ENCODE measurements at places on chromosomes 3 and 15. TPM values are rescaled to one million over a fixed set of nuclear protein-coding genes. Genes with fewer than 3 reads are reported as not detected.

LYZL4 gene
- not detected for total RNA-seq

CD200R1 gene
- total RNA-seq, result 0.67 TPM

CASR gene
- total RNA-seq, result not detected

ALG1L2 gene
- total RNA-seq, result not detected

ELL3 gene
- total RNA-seq, result not detected

RTP1 gene
- total RNA-seq, result not detected

CCNL1 gene
- 51.8 TPM for total RNA-seq

NANOGP8 gene
- total RNA-seq, result not detected

SPTSSB gene
- total RNA-seq, result not detected

TMEM266 gene
- not detected for total RNA-seq

POLQ gene
- 7.4 TPM for total RNA-seq

CCR9 gene
- not detected for total RNA-seq

FHIT gene
- total RNA-seq, result not detected

ANKRD34C gene
- total RNA-seq, result not detected

DNA sequence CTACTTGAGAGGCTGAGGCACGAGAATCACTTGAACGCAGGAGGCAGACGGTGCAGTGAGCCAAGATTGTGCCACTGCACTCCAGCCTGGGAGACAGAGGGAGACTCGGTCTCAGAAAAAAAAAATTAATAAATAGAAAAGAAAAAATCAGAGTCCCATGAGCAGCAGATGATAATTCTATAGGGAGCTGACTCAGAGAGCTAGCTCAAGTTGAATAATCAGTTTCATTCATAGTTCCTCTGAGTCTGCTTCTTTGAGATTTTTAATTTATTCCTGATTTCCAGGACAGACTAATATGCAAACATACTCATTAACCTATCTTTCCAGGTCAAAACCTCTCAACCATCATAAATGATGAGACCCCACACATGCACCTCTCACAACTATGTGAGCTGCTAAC lies 55.0 kb upstream of the PTX3 start:
- no peak for DNase-seq

GRCh38 chr3:59313365-59313764 lies 263.5 kb upstream of the CFAP20DC start:
- peak; percentile 50 for DNase-seq

GRCh38 chr3:187935623-187936156 lies 190.4 kb upstream of the BCL6 start:
- DNase-seq, result no peak

- no peak for DNase-seq
Measured at GRCh38 chr3:15347063-15347736, 14.8 kb upstream of the SH3BP5 start.

- DNase-seq, result peak; percentile 96
Measured at GRCh38 chr3:159732172-159733111, 256.2 kb upstream of the IL12A start.

- DNase-seq, result no peak
Measured at GRCh38 chr15:74339371-74339770, 28.1 kb downstream of the CYP11A1 start.

DNA sequence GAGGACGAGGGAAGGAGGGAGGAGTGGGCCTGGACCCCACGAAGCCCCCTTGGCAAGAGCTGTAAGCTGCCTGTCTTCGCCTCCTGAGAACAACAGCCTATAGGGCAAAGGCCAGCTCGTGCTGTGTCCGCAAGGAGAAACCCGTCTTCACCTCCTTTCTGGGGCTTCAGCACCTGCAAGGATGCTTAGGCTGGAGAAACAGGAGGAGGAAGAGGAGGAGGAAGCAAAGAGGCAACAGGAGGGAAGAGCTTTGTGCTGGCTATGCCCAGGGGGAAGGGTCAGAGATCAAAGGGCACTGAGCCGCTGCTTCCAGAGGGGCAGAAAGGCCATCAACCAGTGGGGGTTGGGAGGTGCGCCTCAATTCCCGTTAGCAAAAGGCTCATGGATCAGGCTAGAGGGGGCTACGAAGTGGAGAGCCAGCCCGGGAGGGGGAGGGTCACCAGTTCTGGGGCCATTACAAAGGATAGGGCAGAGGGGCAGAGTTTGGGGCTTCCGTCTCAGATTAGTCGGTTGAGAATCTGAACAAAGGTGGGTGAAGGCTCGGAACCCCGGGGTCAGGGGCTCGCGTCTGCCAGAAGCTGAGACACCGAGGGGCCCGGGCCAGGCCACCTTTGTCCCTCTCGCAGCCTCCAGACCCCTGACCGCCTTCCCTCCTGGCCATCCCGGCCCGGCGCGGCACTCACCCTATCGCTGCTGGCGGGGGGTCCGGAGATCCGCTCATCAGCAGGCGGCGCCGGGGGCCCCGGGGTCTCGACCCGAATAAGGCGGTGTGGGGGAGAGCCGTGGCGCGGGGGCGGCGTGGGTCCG lies 792 bp downstream of the SHF start:
- DNase-seq, result no peak

DNA sequence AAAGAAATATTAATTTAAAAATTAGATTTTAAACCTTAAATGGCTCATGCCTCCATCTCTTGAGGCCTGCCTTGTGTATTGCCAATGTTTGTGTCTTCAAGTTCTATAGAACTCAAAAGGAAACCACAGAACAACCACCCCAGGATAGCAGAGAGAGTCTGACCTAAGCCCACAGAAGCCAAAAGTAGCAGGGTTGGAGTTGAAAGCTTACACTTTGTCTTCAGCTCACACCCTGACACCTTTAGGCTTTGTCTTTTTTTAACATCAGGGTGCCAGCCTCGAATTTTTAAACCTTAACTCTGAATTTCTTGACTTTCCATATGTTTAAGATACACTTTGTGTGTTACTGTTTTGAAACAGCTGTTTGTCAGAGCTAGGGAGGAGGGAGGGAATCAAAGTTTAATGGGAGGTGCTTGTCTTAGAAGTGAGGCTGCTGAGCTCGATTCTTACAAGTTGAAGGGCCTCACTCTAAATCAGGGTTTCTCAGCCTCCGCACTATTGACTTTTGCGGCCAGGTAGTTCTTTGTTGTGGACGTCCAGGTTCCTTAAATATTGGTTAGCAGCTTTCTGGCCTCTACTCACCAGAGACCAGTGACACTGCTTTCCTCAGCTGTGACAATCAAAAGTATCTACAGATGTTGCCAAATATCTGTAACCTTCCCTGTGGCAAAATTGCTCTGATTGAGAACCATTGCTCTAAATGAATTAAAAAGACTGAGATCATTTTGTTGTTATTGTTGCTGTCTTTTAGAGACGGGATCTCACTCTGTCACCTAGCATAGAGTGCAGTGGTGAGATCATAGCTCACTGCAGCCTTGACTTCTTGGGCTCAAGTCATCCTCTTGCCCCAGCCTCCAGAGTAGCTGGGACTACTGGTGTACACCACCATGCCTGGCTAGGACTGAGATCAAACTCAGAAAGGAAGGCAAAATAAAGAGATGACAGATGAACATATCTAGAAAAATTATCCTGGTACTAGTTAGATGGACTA lies 139.2 kb upstream of the EOMES start:
- DNase-seq, result no peak

DNA sequence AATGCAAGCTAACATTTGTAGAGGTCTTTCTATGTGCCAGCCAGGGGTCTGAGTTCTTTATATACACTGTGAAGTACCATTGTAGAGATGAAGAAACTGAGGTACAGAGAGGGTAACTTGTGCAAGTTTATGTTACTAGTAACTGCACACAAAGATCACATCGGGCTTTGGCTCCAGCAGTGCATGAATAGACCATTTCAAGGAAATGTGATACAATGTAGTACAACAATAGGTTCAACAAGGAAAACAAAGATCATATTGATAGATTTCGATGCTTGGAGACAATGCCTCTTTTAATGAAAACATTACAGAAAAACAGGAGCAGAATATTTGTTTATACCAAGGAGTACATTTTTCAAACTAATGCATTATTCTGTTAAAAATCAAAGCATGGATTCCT lies 115.3 kb downstream of the POLR2M start:
- no peak for DNase-seq

GRCh38 chr15:100208921-100209603 lies 132.7 kb downstream of the ADAMTS17 start:
- no peak for DNase-seq

- DNase-seq, result no peak
Measured at GRCh38 chr3:46733026-46733800, 15.5 kb upstream of the PRSS50 start.

DNA sequence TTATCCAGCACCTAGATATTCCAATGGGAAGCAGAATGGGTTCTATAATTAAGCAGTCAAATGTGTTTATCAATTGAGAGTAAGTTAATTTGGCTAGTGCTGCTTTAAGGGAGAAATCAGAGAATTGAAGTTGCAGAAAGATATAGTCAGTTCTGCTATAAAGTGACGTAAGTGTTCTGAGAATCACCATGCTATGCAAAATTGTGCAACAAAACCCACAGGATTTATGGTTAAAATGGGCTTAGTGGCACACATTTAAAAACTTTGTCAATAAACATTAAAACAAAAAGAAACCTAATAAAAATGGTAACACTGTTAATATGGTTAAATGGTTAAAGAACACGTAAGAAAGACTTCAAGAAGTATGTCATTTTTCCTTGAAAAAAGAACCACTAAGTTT lies 74.5 kb downstream of the TMEM108 start:
- no peak for DNase-seq

- no peak for DNase-seq
Measured at GRCh38 chr3:14439501-14440167, 37.2 kb downstream of the SLC6A6 start.

DNA sequence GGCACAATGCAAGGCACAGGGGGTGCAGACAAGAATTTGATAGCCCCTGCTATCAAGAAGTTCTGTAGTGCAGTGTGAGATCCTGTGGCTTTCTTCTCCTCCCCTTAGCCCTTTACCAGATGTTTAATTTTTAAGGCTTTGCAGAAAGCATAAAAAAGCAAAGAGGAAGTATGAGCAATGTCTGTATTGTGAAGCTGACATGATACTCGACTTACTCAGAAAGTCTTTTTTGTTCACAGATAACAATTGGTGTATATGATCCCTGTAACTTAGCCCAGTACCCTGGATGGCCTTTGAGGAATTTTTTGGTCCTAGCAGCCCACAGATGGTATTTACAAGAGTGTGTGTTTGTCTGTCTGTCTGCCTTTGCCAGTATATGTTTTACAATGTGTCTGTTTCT lies 58.9 kb downstream of the ATG7 start:
- DNase-seq, result no peak

GRCh38 chr3:71402911-71403310 lies 180.6 kb downstream of the FOXP1 start:
- no peak for DNase-seq

DNA sequence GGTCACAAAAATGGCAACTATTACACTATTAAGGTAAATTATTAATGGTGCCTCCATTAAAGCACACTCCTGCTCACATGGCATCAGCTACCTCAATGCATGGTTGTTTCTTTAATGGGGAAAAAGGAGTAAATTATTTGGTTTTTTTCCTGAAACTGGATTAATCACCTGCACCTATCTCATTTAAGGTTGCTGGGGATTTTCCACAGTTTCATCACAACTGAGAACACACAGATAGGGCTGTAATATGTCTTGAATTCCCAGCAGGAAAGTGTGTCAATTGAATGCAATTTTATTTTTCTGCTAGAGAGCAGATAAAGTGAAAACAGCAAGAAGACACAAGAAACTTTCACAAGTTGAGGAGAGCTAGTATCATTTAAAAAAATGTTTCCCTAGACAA lies 36.4 kb downstream of the RFTN1 start:
- no peak for DNase-seq

DNA sequence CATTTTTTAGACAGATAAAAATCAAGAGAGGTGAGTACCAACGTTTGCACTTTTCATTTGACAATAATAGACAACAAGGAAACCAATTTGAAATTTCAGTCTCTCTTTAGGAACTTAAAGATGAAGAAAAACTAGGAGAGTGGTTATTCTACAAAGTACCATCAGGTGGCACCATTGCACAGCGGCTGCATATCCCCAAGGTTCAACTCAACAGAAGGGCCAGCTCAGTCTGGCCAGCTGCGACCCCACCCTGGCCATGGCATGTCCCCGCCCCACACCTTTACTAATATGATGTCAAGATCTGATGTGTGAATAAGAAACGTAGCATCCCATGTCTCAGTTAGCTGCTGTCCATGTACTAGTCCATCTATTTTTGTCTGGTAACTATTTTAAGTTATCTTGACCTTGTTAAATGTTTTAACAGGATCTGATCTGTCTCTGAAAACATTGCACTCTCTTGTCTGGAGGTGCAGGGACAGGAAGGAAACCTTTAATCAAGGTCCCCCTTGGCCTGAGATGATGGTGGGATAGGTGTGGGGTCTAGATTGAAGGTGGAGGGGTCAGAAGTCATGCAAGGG lies 35.5 kb upstream of the CGNL1 start:
- DNase-seq, result peak; percentile 38

- DNase-seq, result no peak
Measured at GRCh38 chr3:52570076-52570475, 33.7 kb downstream of the UQCC5 start.

DNA sequence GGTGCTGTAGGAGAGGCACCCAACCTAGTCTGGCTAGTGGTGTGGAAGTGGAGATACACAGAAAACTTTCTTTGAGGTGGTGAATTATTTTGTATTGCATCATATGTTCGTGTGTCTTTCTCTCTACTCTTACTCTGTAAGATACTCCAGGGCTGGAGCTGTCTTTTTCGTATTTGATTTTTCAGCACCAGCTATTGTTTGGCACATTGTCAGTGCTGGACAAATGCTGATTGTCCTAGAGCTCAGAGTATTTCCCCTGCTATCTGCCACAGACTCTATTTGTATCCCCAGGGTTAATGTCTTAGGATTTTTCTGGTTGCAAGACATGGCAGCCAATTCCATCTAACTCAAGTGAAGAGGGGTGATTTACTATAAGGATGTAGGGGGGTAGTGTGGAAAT lies 110.5 kb downstream of the SAMMSON start:
- DNase-seq, result no peak

DNA sequence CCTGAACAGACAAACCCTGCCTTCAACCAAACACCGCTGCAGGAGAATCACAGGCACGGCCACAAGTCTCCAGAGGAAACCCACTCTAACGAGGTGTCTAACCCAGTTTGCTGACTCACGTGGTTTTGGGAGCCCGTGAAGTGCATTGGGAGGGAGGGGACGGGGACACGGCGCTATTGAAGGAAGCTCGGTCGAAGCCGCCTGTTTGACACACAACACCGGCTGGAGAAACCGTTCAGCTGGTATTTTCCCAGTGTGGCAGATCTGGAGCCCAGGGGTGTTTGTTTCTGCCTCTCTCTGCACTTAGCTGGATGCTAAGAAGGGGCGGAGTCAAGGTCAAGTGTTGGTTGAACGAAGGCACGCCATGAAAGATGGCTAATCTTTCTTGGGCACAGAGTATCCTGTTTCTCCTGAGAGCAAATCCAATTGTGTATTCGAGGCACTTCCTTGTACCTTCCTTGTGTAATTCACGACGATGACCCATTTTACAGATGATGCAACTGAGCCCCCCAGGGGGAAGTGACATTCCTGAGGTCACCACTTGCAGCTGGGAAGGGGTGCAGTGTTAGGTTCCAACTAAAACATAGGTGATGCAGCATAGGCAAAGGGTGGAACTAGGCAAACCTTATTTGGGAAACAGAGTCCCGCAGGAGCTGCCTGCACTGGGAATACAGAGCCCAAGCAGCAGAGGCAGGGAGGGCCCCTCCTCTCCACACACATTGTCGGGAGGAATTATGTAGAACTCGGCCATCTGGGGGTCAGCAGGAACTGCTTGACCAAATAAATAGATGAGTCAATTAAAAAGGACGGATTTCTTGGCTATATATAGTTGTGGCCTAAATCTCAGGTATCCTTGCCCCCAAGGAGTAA lies 22.5 kb downstream of the SLC6A6 start:
- no peak for DNase-seq
